ENCODE measurements at places on chromosomes 7 and 10.

DNA sequence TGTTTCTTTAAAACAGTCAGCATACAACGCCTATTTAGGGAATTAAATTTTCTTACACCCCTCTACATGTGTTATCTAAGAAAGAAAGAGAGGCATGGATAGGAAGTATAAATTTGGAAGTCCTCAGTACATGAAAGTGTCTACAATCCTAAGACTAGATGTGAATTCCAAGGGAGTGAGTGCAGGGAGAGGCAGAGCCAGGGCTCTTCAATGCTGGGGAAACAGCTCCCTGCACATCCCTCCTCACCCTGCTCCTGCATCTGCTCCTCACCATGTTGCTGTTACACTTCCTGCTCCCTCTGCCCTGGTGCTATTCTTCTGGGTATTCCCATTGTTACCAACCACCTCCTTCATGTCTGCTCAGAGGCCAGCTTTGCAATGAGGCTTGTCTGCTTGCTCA is 229.1 kb upstream of the AKR1E2 start:
- no peak for DNase-seq

DNA sequence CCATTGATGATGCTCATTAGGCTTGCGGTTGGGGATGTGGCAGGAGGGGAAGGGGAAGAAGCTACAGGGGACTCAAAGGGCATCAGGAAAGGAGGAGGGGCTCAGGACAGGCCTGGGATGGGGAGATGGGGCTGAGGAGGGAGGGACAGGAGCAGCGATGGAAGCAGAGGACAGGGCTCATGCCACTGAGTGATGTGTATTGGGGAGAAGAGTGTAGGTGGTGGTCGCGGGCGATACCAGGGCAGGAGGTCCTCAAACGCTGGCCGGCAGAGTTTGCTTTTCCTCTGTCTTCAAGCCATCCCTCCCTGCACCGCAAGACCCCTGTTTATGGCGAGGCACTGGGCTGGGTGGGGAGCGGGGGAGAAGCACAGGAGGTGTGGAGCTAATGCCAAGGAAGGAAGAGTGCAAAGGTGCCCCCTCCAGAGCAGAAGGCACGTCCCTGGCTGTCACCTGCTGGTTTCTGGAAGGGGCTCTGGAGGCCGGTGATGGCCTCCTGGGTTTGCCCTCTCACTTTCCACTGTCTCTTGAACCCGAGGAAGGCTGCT is 134.7 kb downstream of the SVIL start:
- no peak for DNase-seq

DNA sequence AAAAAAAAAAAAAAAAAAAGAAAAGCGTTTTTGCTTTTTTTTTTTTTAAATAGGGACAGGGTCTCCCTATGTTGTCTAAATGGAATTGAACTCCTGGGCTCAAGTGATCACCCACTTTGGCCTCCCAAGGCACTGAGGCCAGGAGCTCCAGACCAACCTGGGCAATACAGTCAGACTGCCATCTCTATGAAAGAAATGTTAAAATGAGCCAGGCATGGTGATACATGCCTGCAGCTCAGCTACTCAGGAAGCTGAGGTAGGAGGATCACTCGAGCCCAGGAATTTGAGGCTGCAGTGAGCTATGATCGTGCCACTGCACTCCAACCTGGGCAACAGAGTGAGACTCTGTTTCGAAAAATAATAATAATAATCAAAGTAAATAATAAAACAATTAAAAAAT is 16.5 kb upstream of the LMTK2 start:
- DNase-seq = no peak

GRCh38 chr10:120987359-120987758 is 136.2 kb downstream of the WDR11 start:
- DNase-seq = no peak

DNA sequence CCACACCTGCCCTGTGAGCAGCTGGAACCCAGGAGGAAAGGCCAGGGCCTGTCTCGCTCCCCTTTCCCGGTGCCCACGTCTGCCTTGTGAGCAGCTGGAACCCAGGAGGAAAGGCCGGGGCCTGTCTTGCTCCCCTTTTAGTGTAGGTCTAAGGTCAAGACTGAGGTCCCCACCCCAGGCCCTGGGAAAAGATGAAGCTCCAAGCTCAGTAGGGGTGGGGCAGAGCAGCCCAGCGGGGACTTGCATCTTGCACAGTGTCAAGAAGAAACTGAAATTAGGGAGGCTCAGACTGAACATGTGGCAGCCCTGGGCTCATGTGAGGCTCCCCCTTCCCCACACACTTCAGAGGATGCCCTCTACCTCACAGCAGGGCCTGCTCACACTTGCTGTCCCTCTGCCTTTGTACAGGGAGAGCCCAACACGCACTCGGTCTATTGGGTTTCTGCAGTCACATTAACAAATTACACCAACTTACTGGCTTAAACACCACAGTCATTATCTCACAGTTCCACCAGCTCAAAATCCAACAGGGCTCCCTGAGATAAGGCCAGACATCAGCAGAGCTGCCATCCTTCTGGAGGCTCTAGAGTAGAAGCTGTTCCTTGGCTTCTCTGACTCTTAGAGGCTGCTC is 12.4 kb downstream of the POLL start:
- DNase-seq = no peak

GRCh38 chr10:113965077-113965476 is 78.6 kb upstream of the ADRB1 start:
- DNase-seq = no peak

DNA sequence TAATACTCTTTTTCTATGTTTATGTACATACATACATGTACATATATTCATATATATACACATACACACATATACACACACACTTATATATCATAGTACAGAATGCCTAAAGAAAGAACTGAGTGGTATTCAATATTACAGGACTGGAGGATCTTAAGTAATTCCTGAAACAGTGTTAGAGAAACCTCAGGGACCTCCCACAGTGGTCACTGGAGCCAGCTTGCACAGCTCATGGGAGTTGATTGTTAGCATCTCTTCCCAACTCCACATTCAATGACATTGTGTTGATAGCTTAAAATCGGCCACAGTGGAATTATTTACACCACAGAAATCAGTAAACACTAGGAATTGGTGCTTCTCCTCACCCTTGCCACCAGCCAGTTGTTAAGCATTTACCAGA is 6.0 kb downstream of the LRRC17 start:
- no peak for DNase-seq

DNA sequence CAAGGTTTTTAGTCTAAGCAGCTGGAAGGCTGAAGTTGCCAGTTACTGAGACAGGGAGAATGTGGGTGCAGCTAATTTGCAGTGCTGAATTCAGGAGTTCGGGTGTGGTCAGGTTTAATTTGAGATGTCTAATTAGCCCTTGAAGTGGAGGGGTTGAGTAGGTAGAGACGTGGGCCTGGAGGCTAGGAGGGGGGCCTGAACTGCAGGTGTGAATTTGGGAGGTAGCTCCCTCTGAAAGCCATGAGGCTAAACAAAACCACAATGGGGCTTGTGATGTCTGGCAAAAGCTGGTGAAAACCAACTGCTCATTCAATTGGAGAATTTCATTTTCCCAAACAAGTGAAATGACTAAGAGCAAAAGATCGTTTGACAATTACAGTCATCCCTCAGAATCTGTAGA is 246.0 kb upstream of the NFE2L3 start:
- no peak for DNase-seq

DNA sequence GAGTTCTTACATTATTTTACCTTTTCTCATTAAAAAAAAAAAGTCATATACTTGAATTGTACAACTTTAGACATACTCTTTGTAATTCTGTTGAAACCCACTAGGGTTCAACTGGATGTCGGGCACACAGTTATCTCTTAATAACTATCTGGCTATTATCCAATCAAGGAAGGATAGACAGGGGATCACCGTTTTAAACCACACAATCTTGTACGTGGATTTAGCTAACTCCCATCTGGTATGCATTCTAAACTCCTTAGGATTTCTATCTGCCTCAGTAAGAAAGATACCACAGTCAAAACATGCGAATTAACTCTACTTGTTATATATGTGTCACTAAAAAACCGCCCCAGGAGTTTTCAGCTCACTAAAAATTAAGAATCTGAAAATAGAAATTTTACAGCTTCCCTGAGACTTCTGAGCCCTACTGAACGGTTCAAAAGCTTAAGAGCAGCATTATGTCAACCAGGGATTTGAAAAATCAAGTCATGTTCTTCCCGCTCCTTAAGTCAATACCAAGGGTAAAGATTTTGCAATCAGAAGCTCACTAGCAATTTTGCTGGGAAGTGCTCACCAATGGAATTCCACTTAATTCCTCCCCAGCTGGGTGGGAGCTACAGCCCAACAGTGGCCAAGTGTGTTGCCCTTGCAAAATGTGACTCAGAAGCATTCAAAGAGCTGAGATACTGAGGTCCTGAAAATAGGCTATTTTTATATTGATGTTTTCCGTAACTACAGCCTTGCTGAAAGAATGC is 267.0 kb downstream of the FRMD4A start:
- DNase-seq = no peak

- no peak for DNase-seq
Observed at GRCh38 chr7:15476531-15476918, 85.3 kb downstream of the AGMO start.

DNA sequence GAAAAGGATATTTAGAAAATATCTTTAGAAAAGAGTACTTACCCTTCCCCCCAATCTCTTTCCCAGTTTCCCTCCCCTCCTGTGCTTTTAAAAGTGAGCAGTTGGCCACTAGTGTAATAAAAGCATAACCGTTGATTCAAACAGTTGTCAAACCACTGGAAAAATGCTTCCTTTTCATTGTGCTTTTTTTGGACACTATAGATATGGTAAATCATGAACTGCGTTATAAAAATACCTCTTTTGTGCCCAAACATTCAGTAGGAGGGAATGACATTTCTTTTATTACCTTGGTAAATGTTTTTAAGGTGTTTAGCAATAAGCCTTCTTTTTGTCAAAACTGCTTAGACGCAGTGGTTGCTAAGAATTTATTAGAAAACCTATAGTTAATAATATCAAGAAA is 232.4 kb downstream of the SLC25A13 start:
- DNase-seq = no peak

- DNase-seq = no peak
Observed at GRCh38 chr7:105084581-105084980, 70.6 kb downstream of the KMT2E start.

DNA sequence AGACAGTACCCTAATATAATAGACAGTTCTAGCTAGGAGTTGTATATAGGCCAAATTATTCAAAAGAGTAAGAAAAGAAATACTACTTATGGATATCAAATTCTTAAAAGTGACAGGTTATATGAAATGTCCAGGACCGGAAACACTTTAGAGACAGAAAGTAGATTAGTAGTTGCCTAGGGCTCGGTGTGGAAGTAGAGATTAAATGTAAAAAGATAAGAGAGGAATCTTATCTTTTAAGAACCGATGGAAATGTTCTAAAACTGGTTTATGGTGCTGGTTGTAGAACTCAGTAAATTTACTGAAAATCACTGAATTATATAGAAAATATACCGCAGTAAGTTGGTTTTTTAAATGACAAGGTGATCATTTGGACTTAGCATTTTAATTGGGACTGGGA is 147.5 kb upstream of the ASAH2 start:
- no peak for DNase-seq

DNA sequence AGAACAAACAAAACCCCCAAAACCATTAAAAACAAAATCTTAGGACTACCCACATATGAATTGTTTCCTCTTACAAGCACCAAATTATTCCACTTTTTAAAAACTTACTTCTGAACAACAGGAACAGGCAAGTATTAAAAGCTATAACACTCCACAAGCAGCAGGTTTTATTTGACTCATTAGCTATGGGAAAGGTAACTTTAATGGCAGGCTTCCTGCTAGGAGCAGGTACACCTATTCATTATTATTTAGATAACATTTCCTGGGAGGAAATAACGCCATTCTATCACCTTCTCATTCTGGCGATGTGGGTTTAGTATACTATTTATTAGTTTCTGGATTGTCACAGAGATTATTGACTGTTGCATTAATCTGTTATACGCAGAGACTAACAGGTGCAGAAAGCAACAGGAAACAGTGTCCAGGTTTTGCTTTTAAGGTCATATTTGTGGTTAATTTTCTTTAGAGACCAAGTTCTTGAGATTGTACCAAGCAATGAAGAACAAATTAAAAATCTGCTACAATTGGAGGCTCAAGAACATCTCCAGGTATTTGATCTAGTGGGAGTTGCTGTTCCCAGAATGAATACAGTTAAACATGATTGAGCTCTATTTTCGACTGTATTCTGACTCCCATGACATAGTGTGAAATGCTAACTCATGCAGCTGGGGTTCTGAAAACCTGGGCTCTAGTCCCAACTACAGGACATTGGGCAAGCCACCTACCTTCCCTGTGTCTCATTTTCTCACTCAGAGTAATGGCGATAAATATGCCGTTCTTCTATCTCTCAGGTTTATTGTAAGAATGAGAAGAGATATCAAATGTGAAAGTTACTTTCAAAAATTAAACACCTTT is 2.0 kb downstream of the CPA2 start:
- no peak for DNase-seq

DNA sequence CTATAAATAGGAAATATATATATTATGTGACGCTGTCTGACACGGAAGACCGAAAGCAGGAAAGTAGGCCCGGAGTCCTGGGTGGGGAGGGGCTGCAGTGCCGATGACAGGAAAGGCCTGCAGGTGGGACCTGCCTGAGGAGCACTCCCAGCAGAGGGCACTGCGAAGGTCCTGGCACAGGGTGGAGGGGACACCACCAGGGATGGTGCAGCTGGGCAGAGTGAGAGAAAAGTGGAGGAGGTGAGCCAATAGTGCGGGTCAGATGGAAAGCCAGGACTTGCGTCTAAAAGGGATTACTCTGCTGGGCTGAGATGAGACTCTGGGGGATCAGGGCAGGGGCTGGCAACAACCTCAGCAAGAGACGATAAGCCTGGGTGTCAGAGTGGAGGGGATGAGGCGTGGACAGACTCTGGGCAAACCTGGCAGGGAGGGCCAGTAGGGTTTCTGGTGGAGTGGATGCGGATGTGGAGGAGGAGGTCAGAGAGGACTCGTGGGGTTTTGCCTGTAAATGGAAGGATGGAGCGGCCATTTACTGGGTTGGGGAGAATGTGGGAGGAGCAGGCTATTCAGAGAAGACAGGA is 118.2 kb upstream of the ZNF746 start:
- DNase-seq = no peak
